Temporal lobe (tissue), 4 donors: ENCODE measurements at places on chromosomes 13 and 19. TPM values are rescaled to one million over a fixed set of nuclear protein-coding genes. Genes with fewer than 3 reads are reported as not detected.

SIGLEC5 gene
- total RNA-seq, result 0.25 TPM

ZNF71 gene
- total RNA-seq, result 14.8 TPM

C1QTNF9B gene
- not detected for total RNA-seq

CCDC70 gene
- not detected for total RNA-seq

ZNF497 gene
- 3.2 TPM for total RNA-seq

PARP4 gene
- total RNA-seq, result 7.6 TPM

CALR3 gene
- not detected for total RNA-seq

OXGR1 gene
- total RNA-seq, result 1.2 TPM

CNOT3 gene
- 5.7 TPM for total RNA-seq

RFXAP gene
- 7.6 TPM for total RNA-seq

OR7C1 gene
- not detected for total RNA-seq

CYP4F2 gene
- not detected for total RNA-seq
